Left ventricle myocardium inferior (tissue), 1 donor: ENCODE measurements at places on chromosomes 11 and 22.

DNA sequence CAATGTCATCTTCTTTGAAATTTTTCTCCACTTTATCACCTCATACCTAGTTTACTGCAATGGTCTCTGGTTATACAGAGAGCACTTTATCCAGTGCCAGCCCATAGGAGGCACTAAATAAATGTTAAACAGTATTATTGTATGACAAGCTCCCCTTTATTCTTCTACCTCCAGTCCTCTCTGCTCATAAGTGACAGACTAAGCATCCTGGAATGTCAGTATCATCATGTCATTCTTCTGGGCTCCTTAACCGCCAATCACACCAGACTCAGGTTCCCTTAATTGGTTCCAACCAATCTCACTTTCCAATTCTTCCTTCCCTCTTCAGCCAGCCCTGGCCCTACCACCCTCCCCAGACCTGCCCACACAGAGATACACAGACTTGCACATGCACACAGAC, 93.1 kb downstream of the RPL27A start:
- DNase-seq: no peak

GRCh38 chr22:43002202-43002586, 12.8 kb downstream of the PACSIN2 start:
- no peak for DNase-seq

DNA sequence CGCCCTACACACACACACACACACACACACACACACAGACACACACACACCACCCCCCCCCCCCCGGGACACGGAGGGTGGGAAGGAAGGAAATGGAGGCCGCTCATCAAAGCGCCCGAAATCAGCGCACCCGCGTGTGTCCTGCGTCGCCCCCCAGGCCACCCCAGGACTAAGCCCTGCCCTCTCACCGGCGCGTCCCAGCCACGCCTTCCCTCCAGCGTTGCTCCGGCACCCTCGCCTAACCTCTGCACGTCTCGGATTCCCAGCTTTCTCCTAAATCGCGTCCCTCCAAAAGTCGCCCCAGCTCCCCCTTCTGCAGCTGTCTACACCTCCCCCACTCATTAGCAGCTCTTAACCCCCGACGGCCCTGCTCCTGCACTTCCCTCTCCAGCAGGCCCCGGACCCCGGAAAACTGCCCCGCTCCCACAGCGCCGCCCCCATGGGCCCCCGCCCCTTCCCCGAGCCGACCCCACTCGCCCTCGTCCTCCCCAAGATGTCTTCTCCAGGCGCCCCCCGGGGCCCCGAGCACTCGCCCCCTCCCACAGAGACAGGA, 557 bp downstream of the PACSIN2 start:
- peak; percentile 37 for DNase-seq

GRCh38 chr11:93515441-93516025, 27.7 kb downstream of the SMCO4 start:
- no peak for DNase-seq

DNA sequence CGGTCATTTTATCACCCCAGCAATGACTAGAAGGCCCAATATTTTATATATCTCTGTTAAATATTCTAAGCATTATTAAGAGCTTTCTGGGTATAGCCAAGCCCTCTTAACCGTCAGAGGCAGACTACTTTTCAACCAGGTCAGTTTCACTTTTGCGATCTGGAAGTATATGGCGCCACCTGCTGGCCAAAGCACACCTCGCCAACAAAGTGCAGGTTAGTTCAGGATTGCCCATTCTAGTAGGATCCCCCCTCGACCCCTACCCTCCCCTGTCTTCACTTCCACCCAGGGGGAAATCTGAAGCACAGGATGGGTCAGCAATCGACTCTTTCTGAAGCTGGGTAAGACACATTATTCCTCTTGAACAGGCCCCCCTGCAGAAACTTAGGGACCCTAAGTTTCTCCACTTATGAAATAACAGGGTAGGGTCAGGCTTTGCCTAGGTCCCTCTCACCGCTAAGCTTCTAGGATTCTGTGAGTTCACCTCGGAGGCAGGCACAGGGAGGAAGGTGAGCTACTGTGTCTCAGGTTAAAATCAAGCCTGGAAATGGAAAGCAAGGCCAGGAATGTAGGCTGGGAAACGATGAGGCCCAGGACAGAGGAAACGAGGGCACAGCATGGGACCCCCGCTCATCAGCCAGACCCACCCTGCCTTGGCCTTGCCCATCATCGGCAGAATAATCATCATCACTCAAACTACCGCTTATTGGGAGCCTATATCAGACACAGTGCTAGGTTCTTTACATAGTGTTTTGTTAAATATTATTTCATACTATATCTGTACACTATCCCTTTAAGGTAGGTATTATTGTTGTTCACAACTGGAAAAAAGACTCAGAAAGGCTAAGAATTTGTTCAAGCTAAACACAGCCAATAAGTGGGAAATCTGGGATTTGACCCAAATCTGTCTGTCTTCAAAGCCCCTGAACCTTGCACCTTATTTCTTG, 35.6 kb downstream of the KCNJ1 start:
- DNase-seq: peak; percentile 78

- no peak for DNase-seq
Observed at GRCh38 chr22:38823076-38823475, 20.8 kb downstream of the NPTXR start.

GRCh38 chr22:38346506-38346905, 29.3 kb upstream of the CSNK1E start:
- no peak for DNase-seq

- peak; percentile 42 for DNase-seq
Observed at GRCh38 chr11:72741429-72741833, 10.8 kb downstream of the ARAP1 start.

DNA sequence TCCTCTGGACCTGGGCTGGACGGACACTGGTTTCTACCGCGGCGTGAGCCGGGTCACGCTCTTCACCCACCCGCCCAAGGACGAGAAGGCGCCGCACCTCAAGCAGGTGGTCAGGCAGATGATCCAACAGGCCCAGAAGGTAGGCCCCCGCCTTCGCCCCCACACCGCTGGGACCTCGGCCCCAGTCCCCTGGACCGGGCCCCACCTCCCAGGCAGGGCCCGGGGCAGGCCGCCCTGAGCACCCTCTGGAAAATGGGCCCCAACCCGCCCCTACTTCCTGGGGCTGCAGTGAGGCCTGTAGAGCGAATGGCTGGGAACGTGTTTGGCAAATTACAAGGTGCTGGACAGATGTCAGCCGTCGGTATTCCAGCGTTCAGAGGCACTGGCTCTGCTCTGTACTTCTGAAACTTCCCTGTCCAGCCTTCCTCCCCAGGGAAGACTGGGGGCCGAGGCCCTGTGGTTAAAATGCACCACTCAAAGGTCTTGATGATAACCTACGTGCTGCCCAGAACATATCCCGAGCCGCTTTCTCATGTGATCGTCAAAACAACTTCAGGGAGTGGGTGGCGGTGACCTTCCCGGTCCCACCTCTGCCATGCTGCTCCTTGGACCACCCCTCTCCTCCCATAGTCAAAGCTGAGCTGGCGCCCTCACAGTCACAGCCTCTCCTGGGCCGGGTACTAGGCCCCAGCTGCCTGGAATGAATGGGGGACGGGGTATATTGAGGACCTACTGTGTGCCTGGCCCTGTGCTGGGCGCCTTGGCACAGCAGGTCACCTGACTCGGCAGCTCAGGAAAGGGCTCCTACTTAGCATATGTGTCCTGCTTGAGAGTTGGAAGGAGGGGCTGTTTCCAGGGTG, 869 bp downstream of the FAM83F start:
- DNase-seq: no peak

GRCh38 chr22:36658900-36659299, 44.7 kb downstream of the CACNG2 start:
- DNase-seq: no peak

DNA sequence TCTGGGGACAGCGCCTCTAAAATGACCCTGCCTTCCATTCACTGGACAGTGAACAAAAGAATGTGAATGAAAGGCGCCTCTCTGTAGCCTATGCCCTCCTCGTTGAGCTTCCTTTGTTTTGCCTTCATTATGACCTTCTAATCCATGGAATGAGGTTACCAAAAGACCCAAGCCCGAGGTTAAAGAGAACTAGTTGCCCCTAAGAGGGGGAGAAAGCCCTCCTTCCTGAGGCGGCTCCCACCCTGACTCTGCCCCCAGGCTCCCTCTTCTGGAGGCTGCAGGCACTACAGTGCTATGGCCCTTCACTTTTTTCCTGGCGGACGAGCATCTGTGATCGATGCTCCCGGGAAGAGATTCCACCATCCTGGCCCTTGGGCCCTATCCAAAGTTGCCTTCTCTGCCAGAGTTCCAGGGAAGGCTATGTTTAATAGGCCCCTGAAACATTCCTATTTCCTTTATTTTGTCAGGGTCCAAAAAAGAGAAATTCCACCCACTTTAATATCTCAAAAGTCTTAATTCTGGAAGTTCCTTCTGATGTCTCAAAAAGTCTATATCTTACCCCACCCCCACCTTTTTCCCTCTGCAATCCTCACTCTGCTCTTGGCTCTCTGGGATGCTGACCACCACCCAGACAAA, 147.3 kb downstream of the FEZ1 start:
- peak; percentile 55 for DNase-seq

GRCh38 chr11:356610-357009, 12.7 kb upstream of the B4GALNT4 start:
- DNase-seq: no peak

GRCh38 chr22:26995235-26995634, 337.8 kb downstream of the MIAT start:
- DNase-seq: no peak

GRCh38 chr22:20738394-20739089, 35.4 kb upstream of the SERPIND1 start:
- DNase-seq: no peak

DNA sequence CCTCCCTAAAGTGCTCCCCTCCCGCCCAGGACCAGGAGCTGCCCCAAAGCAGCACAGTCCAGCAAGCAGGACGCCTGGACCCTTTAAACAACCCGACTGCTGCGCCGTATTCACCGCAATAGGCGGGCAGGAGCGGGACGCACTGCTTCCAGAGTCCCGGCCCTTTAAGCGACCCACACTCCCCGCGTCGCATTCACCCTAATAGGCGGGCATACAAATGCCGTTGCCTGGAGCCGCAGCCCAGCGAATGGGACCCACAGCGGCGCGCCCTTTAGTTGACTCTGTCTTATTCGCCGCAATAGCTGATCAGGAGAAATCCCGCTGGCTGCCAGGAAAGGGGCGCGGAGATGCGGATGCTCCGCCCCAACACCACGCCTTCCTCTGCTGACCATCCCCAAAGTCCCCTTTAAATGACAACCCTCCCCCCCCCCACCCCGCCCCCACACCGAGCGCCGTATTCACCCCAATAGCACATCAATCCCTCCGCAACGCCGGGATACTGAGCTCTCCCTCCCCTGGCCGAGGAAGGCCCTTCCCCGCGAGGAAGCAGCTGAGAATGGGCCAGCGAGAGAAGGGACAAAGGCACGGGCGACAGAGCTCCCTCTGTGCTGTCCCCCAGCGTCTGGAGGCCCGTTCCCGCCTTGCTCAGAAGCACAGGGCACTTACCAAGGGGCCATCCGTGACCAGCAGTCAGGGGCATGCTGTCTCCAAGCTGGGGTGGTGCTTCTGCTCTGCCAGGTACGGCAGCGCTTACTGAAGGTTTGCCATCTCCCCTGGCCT, 4.7 kb downstream of the OSBPL5 start:
- DNase-seq: peak; percentile 90

GRCh38 chr22:24391836-24392217, 35.6 kb upstream of the ADORA2A start:
- no peak for DNase-seq

DNA sequence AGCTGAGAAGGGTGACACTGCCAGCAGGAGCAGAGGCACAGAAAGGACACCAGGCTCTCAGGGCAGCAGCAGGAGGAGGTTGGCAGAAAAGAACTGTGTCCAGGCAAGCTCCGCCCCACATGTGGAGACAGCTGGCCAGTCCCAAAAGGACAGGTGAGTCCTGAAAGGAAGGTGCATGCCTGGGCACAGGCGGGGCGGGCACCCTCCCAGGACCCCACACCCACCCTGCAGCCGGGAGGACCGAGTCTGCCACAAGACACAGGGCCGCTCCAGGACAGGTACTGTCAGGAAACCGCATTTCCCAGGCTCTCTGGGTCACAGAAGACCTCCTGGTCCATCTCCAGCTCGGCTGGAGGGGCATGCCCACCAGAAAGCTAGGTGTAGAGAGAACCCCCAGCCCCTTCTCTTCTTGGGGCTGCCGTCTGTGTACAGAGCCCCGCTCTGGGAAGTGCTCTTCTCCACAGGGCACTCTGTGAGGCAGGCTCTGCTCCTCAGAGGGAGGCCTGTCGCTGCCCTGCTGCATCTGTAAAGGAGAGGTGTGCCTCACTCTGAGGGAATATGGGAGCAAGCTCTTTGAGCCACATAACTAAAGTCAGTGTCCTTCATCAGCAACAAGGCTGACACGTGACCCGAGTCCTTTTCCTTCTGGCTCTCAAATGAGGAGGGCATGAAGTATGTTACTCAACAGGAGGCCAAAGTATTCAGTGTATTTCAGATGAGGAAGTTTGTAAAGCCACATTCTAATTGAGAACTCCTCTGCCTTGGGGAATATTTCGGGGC, 50.5 kb downstream of the CLTCL1 start:
- DNase-seq: no peak

DNA sequence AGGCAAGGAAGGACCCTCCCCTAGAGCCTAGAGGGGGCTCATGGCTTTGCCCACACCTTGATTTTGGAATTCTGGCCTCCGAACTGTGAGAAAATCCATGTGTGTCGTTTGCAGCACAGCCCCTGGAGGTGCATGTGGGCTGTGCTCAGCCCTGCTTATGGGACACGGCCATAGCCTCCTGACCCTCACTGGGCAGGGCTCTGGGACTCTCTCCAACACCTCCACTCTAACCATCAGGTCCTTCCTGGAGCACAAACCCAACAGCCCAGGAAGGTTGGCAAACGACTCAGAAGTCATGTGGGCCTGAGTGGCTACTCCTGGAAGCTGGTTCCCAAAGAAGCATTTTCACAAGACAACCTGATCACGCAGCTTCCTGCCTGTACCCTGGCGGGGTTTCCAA, 144.1 kb downstream of the CTTN start:
- DNase-seq: no peak

DNA sequence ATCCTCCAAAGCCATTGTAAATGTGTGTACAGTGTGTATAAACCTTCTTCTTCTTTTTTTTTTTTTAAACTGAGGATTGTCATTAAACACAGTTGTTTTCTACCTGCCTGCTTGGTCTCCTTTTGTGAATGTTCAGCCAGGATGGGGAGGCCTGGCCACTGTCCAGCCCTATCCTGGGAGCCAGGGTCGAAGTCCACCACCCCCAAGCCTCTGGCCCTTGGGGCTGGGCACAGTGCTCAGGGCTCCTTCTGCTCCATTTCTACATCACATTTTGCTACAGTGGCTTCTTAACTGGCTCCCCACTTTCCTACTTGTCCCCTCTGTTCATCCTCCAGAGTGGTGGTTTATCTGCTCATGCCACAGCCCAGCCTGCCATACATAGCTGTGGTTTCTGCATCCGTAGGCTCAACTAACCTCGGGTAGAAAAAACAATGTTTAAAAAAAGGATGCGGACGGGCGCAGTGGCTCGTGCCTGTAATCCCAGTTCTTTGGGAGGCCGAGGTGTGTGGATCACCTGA, 2.5 kb upstream of the SMARCB1 start:
- no peak for DNase-seq

- no peak for DNase-seq
Observed at GRCh38 chr11:66491315-66491935, 11.2 kb downstream of the DPP3 start.
